ENCODE measurements at places on chromosomes 1 and 21.

- DNase-seq = no peak
Measured at GRCh38 chr1:178412400-178412770, 84.4 kb downstream of the CLEC20A start.

DNA sequence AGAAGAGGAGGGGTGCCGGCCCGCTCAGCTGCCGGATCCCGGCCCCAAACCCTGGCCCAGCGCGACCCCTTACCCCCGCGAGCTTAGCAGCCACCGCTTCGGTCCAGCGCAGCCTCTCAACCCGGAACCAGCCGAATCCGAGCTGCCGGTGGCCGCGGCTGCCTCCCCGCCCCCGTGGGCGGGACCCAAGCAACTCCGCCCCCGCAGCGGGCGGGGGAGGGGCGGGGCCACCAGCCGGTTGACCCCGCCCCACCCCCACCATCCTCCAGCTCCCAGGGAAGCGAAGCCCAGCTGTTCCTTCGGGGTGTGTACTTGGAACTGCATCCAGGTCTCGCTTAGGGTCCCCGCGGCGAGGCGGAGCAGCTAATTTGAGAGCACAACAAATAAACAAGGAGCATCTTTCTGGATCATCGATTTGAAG lies at the start of gene TRIM62:
TRIM62 (minus strand) TSS at position 123 of the 421 bp plus-strand sequence. CDS start 611 bp downstream, outside the sequence.
- peak; percentile 30 for DNase-seq

- DNase-seq = no peak
Measured at GRCh38 chr1:22123071-22123390, 19.9 kb downstream of the WNT4 start.

- DNase-seq = no peak
Measured at GRCh38 chr1:83905315-83905907, 93.5 kb downstream of the TTLL7 start.

DNA sequence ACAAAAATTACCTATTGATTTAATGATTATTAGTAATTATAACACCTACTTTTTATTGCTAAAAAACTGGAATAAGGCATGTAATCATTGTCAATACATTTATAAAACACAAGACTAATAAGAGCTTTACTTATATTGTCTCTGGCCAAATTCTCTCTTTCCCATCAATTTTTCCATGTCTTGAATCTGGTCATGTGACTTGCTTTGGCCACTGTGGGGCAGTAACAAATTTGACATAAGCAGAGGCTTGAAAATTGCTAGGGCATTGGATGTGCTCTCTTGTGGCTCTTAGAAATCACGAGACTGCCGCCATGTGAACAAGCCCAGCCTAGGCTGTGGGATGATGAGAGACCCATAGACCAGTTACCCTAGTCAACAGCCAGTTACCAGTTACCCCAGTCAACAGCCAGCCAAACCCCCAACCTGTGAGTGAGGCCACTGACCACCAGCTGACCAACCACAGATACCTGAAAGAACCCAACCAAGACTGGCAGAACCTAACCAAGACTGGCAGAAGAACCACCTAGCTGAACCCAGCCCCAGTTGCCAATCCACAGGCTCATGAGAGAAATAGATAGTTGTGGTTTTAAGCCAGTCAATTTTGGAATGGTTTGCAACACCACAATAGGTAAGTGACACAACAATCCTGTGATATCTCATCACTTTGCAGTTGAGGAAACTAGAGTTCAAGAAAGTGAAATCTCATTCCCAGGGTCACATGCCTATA lies 8.8 kb downstream of the KLHDC7A start:
- DNase-seq = no peak

GRCh38 chr1:180301135-180301742 lies 71.2 kb downstream of the LHX4 start:
- DNase-seq = no peak

DNA sequence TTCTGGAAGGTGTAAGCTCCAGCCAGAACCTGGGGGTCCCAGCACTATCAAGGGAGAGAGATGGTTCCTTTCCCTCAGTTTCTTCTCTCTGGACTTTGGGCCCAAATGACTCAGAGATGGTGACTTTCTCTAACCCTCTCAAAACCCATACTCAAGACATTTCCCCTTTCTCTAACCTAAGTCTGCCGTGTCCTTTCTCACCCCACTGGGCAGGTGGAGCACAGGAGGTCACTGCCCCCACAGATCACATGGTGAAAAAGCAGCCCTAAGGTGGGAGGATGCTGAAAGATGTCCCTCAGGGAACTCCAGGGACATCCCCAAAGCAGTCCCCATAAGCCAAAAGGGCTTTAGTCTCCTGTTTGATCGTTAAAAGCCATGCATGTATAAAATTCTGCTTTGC lies 173.7 kb downstream of the HIVEP3 start:
- DNase-seq = no peak

DNA sequence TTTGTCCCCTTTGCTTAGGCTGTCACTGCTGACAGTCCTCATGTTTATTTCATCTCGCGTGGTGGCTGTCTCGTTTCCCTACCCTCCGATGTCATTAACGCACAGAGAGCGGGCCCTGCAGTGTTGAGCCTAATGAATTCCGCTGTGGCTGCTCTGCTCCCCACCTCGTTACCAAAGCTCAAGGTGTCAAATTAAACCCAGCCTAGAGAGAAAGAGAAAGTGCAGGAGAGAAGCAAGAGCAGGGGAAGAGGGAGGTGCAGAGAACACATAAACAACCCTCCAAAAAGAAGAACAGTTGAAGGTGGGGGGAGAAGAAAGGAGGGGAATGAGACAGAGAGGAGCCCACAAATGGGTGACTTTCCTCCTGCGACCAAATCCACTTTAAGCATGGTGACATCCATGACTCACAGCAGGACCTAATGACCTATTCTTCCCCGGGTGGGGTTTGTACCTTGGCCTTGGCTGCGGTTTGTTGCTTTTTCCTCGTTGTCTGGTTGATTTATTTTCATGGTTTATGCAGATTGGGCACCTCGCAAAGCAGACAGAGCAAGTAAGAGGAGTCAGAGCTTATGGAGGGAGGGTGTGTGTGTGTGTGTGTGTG lies 92.5 kb downstream of the PBX1 start:
- DNase-seq = no peak
